H1 (cell line): ENCODE measurements at places on chromosomes 16 and 17.

DNA sequence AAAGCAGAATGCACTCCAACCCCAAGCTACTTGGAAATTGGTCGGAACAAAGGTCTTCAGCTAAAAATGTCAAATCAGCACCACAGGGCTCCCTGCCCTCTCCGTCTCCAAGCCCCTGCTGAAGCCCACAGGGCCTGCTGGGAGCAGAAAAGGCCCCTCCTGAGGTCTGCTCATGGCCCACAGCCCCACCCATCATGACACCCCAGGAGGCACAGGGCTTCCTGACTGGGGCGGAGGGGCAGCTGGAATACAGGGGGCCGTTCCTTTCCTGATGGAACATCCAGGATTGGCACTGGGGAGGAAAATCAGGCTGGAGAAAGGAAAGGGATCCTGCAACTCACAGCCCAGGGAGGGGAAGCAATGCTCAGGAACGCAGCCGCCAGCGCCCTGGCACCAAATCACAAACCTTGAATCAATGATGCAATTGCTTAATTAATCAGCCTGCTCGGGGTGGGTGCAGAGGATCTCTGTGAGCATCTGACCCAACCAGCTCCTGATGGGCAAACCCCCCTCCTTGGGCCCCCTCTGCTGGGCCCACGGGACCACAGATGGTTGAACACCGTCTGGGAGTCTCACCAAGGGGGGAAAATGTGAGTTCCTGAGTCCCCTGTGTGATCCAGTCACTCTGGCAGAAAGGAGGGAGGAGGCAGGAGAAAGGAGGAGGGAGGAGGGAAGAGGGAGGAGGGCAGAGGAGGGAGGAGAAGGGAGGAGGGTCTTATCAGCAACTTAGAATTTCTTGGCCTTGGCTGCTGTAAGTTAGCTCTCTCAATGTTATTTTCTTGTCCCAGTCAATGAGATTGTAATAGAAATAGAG lies 155.5 kb downstream of the ZNF423 start:
- no peak for DNase-seq

DNA sequence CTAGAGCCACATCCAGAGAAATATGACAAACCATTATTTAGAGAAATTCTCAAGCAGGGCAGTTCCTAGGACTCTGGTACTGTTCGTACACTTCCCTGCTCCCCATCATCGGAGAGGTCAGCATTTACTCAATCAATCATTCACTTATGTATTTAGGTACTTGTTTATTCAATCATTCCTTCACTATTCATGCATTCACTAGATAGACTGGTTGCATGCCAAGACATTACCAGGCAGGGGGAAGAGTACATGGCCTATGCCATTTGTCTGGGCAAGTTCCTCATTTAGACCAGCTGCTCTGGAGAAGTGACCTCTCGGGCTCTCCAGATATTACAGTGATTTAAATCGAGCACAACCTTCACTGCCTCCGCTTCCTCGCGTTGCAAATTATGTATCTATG lies 603.4 kb downstream of the KCNJ2 start:
- DNase-seq = no peak

GRCh38 chr17:77495575-77495974 lies 354.8 kb downstream of the SEC14L1 start:
- no peak for DNase-seq

GRCh38 chr17:48612456-48612853 lies 1.6 kb upstream of the HOXB7 start:
- DNase-seq = no peak

DNA sequence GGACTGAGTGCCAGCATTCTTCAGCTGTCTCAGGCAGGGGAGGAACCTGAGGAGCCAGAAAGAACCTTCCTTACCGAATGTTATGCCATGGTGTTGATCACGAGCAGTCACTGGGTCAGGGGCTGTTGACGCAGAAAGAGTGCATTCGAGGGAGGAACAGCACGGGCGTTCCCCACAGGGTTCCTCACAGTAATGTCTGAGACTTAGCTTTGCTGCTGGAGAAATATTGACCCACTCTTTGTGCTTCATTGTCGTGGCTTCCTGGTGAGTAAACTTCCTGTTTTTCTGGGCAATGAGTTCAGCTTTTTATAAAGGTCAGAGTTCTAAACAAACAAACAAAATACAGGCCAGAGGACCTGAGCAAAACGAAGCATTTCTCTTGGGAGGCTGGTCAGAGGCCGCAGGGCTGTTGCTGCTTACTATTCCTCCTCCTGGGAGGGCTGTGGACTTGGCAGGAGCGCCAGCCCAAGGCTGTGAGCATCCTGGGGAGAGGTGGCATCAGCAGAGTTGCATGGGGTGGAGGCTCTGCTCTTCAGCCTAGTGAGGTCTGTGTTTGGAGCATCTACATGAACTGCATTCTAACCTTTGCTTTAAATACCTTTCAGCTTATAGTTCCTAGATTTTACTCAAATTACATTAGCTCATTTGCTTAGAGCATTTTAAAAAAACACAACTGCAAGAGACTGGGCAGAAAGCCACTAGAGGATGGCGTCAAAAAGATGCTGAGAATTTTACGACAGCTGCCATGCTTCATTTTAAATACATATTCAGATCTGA lies 143.1 kb upstream of the CACNG5 start:
- DNase-seq = no peak

DNA sequence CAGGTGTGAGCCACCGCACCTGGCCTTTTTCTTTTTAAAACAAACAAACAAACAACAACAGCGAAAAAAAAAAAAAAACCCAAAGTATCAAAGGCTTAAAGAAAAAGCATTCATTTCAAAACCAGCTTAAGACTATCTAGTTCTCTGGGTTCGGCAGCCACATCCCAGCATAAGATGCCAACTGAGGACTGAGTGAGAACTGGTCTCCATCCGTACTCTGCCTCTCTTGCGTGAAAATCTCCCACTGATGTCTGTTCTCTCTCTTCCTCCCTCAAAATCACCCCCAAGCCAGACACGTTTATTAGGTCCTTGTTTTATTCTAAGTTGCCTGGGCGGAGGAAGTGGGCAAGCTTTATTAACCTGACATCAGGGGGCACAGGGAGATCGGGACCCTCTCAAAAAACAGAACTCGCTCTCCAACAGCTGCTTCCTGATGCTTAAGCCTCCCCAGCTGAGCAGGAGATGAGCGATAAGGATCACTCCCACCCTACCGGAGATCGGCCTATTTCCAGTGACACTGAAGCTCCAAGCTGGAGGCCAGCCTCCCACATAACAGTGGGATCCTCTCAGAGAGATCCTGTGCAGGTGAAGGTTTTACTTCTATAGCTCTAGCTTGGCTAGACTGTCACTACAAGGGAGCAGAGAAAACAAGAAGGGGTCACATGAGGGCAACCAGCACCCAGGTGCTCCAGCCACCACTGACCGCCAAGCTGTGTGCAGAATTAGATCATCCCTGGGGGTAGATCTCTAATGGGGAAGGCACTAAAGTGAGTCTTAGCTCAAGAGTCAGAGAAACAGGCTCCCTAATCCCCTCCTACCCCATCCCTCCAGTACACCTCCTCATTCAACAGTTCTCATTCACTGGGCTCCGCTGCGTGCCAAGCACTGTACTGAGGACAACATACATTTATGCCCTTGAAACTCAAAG lies 13.6 kb downstream of the CDC42EP4 start:
- DNase-seq = no peak

- no peak for DNase-seq
Measured at GRCh38 chr16:81792828-81793227, 13.7 kb downstream of the PLCG2 start.

DNA sequence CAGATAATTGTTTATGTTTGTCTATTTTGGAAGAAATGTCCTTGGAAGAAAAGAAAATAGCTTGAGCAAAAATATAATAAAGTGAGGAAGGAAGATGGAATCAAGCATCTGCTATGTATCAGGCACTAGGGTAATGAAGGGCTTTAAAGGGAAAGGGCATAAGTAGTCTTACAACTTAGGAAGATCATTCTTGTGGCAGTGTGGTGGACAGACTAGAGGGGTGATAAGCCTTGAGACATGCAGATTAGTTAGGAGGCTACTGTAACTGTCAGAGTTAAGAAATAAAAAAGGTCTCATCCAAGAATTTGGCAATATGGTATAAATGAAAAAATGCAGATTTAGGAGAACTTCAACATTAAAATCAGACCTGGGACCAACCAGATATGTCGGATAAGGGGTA lies 14.9 kb downstream of the FAM222B start:
- DNase-seq = no peak

GRCh38 chr17:65371702-65372101 lies 189.7 kb downstream of the AXIN2 start:
- DNase-seq = no peak

- DNase-seq = no peak
Measured at GRCh38 chr16:72836181-72836580, 211.7 kb downstream of the ZFHX3 start.

GRCh38 chr16:3174618-3175148 lies 13.3 kb upstream of the OR1F1 start:
- no peak for DNase-seq

- no peak for DNase-seq
Measured at GRCh38 chr17:7261379-7262191, 693 bp downstream of the CLDN7 start.

GRCh38 chr17:8222380-8222629 lies 11.9 kb upstream of the AURKB start:
- DNase-seq = no peak

- no peak for DNase-seq
Measured at GRCh38 chr17:78821961-78822360, 18.7 kb downstream of the USP36 start.

DNA sequence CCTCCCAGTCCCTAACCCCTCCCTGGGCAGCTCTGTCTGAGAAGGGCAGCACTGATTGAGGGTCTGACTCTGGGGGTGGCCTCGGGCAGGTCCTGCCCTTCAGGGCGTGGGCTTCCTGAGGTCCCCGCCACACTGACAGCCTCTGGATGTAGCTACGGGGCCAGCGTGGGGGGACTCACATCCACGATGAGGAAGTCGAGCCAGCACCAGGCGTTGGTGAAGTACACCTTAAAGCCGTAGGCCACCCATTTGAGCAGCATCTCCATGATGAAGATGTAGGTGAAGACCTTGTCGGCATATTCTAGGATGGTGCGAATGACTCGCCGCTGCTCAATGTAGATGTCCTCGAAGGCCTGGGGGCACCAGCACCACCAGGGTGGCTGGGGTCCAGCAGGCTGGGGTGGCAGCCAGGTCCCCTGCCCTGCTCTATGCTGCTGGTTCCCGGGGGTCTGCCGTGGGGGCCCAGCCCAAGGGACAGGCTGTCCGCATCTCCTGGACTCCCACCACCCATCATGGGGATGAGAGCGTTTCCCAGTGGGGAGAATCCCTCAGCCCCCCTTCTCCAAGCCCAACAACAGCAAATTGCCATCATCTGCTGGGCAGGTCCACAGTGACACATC lies 15.7 kb upstream of the CD79B start:
- no peak for DNase-seq

- DNase-seq = no peak
Measured at GRCh38 chr16:11349599-11350276, 4.5 kb downstream of the RMI2 start.

- no peak for DNase-seq
Measured at GRCh38 chr17:30000001-30000754, 58.7 kb downstream of the EFCAB5 start.

DNA sequence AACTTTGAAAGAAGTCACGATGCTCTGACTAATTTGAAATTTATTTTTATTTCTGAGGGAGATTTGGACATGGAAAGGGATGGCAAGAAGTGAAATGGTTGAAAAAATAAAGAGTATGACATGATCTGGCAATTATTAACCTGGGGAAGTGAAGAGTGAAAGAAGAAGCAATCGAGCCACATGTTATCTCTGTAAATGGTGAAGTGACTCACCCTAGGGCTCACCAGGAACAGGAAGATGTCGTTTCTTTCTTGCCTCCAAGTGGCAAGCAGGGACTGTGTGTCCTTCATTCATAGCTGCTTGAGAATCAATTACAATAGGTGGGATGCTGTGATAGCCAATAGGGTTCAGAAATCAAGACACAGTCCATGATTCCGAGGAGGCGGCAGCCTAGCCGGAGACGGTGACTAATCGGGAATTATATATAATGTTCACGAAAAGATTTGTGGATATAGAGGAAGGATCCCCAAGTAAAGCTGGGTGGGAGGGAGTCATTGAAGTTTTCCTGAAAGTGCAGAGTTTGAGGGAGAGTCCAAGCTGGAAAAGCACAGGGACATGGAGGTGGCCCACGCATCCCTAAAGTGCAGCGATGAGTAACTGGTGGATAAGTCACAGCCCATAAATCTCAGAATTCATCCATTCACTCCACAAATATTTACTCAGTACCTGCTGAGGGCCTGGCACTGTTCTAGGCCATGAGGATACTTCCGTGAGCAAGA lies 18.2 kb upstream of the KRT20 start:
- no peak for DNase-seq

DNA sequence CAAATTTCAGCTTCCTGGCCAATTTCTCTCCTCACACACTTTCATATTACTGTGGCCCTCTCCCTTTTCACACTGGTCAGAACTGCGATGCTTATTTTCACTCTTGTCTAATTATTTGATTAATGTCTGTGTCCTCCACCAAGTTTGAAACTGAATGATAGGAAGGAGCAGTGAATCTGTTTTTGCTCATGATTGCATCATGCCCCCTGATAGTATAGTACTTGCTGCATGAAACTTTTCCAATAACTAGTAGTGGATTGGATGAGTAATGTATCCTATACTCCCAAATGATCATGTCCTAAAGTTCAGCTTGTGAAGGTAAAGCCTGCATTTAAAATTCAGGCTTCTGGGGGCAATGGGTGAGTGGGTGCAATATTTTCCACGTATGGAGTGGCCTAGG lies 121.2 kb downstream of the ASIC2 start:
- no peak for DNase-seq

DNA sequence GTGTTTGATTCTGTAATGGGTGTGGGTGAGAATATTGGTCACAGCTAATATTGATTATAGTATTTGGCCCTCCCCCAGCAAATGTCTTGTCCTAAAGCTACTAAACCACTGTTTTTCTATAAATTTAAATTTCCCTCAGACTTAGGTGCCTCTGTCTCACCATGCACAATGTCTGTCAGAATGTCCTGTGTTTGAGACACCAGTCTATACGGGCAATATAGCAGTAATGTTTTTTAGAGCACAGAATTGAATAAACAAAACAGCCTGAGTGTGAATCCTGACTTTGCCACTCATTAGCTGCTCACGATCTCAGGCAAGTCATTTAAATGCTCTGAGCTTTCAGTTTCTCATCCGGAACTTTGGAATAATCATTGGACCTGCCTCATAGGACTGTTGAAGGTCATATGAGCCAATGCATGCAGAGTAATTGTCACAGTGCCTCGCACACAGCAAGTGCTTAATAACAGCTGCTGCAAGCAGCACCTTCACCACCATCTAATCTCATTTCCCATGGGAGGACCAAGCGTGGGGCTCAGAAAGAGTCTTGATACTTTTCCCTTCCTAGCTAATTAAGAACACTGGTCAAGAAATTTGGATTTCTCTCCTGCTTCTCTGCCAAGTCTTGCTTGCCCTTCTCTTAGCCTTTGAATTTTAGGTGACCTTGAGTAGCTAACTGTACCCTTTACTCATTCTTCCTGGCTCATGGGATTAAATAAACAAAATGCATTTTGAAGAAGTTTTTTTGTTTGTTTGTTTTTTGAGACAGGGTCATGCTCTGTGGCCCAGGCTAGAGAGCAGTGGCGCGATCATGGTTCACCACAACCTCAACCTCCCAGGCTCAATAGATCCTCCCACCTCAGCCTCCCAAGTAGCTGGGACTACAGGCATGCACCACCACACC lies 9.8 kb downstream of the HLF start:
- no peak for DNase-seq
